ENCODE measurements at places on chromosomes 16 and 17.

- no peak for DNase-seq
Measured at GRCh38 chr17:76993651-76994050, 125.4 kb downstream of the MGAT5B start.

DNA sequence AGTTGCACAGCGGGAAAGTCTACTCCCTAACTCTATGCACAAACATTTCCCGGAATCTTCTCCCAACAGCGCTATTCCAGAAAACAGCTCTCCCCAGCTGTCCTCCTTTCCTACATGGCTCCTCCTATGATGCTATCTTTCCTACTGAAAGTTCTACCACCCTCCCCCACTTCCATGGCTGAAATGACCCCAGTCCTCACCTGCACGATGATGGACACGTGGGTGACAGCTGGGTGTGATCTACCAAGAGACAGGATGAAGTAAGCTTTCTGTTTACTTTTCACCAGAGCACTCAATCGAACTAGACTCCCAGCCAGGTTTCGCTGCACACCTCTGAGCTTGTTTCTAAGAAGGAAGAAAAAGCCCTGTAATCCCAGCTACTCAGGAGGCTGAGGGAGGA, 10.7 kb downstream of the CTC1 start:
- peak; percentile 93 for DNase-seq

DNA sequence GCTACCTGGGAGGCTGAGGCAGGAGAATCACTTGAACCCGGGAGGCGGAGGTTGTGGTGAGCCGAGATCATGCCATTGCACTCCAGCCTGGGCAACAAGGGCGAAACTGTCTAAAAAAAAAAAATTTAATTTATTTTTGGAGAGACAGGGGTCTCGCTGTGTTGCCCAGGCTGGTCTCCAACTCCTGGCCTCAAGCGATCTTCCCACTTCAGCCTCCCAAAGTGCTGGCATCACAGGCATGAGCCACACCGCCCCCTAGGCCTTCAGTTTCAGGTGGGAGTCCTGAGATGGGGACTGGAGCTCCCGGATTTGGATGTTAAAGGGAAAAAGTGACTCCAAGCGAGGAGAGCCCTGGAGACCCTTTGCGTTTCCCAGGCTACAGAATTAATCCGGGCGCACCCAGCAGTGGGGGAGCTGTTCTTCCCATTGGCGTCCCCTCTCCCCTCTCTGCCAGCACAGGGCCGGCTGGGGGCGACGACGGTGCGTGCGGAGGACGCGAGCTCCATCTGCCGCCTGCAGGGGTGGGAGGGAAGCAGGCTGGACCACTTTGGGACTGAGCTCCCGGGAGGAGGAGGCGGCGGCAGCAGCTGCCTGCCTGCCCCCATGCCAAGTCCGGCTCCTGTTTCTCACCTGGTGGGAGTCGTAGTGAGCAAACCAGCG, 49.3 kb upstream of the USP7 start:
- no peak for DNase-seq

- no peak for DNase-seq
Measured at GRCh38 chr16:30743716-30744115, 4.5 kb upstream of the PHKG2 start.

GRCh38 chr17:51056813-51057510, 63.7 kb downstream of the SPAG9 start:
- peak; percentile 58 for DNase-seq

DNA sequence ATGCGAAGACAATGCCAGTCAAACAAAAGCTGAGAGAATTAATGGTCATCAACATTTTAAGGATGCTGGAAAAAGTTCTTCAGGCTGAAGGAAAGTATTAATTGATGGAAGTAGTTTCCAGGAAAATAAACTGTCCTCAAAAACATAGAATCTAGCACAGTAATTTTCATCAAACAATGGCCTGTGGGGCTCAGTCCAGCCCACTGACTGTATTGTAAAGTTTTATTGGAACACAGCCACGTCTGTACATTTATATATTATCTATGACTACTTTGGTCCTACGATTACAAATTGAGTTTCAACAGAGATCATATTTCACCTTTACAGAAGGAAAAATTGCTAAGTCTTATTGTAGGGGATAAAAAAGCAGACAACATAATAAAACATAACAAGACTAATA, 484.5 kb downstream of the KCNJ2 start:
- DNase-seq: no peak

GRCh38 chr16:27945233-27945973, 118.1 kb downstream of the GSG1L start:
- DNase-seq: no peak

DNA sequence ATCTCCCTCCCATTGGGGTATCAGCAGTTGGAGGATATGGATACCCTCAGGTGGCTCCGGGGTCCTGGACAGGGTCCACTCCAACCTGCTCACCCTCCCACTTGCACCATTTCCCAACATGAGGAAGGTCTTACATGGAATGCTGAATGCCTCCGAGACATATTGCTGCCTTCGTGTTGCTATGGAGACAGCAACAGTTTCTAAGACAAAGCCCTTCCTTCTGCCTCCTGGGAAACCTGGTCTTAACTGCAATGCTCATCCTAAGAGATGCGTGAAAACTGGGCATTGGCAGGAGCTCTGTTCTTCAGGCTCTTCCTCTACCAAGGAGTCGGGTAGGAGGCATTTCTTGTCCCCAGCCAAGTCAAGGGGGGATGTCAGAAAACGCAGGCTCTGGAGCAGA, 45.2 kb downstream of the ST3GAL2 start:
- DNase-seq: no peak

- DNase-seq: peak; percentile 82
Measured at GRCh38 chr17:73718912-73719311, 74.7 kb upstream of the SDK2 start.

DNA sequence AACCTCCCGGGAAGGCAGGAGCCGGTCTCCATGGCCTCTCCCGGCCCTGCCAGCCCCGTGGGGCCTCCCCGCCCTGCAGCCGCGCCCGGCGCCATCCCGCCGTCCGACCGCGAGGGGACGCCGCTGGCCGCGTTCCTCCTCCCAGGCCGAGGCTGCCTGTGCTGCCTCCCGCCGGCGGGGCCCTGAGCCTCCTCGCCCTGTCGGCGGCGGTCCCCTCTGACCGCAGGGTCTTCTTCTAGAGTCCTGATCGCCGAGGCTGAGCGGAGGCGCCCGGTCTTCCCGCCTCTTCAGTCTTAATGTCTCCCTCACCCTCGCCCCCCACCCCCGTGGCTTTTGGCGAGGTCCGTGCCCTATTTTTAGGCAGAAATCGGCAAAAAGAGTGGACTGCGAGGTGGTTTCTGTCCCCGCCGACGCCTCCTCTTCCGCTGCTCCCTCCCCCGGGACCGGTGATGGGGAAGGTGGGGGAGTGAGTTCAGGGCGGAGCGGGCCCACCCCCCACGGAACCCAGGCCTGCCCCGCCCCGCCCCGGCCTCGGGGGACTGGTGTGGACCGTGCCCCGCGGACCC, 794 bp upstream of the CPNE7 start:
- DNase-seq: no peak

GRCh38 chr16:21226749-21227148, 6.8 kb upstream of the ANKS4B start:
- DNase-seq: no peak

DNA sequence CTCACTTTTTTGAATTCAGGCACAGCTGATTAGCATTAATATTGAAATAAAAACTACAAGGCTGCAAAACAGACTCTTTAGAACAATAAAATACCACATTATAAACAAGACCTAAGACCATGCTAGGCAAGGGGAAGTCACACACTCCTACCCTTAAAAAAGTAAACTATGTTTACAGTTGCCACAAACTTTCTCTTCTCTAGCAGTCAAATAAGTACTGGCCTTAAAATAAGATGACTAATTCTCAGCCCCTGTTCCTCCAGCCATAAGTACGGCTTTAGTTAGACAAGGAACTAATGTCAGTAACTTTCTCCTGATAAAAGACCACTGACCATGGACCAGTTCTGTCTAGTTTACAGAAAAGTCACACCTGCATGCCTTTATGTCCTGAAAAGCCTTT, 19.5 kb upstream of the CPHXL start:
- no peak for DNase-seq

DNA sequence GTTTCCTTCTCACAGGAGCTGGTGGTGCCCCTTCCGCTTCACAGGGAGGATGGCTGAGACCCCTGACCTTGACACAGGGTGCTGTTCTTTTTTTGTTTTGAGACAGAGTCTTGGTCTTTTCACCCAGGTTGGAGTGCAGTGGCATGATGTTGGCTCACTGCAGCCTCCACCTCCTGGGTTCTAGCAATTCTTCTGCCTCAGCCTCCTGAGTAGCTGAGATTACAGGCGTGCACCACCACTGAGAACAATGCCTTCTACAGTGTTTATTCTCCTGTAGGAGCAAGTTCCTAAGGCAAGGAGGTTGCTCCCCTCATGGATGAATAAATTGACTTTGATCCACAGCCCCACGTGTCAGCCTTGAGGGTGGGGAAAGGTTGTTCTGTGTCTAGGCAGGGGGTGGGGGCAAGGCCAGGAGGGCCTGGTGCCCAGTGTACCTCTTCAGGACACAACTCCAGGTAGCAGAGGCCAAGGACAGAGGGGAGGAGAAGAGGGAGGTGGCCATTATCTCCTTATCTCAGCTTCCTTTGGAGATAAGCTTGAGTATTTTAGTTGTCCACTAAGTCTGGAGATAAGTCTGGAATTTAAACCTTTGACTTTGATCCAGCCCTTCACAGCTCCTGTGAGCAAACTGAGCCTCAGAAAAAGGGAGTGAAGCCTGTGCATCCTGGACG, 159.4 kb downstream of the SEC14L1 start:
- no peak for DNase-seq

DNA sequence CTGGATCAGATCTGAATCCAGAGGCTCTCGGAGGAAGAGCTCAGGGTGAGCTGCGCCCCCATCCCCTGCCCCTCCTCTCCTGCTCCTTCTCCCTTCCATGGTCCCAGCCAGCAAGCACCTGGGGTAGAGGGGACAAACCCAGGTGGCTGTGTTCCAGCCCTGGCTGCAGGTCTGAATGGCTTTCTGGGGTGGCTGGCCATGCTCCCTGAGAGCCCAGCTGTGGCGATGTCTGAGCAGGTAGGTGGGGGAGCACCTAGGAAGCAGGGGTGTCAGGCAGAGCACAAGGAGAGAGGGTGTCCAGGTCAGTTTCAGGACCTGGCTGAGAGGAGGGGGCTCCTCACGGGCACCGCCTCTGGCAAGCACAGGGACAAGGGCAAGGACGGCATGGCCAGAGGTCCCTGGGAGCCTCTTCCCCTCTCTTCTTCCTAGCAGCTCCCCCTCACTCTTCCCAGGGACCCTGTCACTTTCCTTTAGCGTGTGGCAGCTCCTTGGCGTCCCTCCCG, 310.0 kb downstream of the SEC14L1 start:
- DNase-seq: no peak

DNA sequence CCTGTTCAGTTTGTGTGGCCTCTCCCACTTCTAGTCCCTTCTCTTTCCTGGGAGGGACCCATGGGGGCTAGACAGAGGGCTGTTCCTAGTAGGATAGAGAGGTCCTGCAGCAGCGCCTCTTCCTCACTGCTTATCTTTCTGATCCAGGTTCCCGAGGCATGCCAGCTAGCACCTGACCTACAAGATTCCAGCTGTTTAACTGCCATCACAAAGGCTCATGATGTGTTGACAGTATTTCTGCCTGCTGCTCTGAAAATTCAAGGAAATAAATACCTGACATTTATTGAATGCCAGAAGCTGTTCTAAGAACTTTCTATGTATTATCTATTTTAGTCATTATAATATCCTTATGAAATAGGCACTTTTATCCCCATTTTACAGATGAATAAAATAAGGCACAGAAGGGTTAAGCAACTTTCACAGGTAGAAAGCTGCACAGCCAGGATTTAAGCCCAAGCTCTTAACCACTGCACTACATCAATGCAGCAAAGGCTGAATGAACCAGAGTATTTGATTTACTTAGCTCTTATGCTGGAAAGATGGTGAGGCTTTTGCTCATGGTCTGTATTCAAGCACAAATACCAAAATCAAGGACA, 38.8 kb downstream of the HEATR6 start:
- no peak for DNase-seq

Measured in NCI-H510A treated with DMSO at 0.1 percent for 48 hours (cell line).